ENCODE measurements at places on chromosomes 4 and X.

DNA sequence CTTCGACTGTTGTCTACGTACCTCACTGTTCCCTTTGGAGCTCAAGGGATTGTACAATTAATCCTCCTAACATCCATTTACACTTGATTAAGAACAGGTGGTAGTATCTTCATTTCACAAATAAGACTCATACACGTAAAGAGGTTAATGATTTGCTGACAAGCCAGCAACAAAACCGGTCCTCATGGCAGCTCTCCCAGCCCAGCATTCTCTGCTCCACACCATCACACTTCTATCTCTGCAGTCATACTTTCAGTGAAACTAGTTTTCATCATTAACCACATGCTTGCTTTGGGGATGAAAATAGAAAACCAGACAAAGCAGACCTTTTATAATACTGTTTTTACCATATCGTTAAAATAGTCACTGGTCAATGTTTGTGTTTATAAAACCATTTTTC is 28.7 kb upstream of the CASK start:
- DNase-seq = no peak

DNA sequence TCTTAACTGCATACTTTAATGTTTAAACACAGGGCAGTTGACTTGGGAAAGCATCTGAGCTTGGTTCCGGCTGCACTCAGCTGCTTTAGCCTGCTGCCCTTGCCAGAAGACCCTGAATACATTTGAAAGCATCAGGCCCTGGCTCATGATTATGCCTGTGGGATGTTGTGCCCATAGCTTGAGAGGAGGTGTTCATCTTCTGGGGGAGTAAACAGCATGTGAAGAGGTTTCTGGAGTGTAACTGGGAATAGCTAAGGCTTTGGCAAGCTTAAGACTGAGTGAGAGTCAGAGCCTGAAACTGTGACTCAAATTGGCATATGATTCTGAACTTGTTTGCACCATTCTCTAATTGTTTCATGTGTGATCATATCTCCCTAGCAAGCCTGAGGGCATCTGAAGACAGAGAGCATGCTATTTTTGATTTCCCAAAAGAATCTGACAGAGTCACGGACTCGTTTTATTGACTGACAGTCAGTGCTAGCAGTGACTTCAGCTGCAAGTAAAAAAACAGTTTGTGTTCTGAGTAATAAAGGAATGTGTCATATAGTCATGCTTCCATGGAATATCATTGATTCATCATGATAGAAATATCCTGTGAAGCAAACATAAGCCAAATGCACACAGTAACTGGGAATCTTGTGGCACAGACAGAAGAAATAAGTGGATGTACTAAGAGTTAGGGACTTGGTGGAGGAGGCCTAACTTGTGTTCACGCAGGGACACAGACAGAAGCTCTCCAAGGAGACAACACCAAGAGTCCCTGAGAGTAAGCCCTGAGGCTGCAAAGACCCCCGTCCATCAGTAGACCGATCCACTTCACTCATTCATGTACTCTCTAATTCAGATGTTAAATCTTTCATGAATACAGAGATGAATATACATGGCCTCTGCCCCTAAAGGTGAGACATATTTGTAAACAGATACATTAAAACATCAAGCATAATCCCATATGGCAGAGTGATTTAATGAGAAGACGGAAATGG is 100.7 kb downstream of the SYNPO2 start:
- DNase-seq = no peak

DNA sequence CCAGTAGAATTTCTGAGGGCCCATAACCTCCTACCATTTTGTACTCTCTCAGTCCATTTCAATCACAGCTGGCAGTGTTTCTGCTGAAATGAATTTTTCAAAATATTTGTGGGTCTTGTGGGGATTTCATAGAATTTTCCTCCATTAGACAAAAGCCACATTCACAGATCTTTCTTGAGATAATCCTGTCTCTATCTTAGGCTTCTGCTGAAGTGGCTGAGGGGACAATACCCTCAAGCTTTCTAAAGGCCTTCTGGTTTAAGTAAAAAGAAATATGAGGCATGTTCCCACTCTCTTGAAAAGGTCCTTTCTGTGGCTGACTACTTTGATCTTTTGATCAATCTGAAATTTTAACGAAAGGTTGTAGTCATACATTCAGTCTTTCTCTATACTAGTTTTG is 1930.0 kb upstream of the AGA start:
- DNase-seq = no peak

- no peak for DNase-seq
These were observed 164.4 kb upstream of the EPHA5 start for GRCh38 chr4:65834707-65835106.

DNA sequence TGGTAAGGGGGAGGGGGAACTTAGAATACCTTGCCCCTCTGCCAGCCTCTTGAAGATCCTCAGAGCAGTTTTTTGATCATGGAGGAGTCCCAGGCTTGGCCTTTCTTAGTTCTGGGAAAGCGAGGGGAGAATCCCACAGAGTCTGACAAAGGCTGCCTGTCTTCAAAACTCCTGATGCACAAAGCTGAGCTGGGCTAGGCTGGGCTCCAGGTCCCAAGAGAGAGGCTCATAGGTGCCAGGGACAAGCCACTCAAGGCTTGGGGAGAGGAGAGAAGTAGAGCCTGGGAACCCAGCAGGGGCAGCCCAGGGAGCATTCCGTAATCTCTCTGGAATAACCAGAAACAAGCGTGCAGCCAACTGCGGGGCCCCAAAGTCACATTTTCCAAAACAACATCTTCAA is 37.0 kb upstream of the MTM1 start:
- DNase-seq = no peak
